KBM-7 (cell line): ENCODE measurements at places on chromosomes 2 and 18.

DNA sequence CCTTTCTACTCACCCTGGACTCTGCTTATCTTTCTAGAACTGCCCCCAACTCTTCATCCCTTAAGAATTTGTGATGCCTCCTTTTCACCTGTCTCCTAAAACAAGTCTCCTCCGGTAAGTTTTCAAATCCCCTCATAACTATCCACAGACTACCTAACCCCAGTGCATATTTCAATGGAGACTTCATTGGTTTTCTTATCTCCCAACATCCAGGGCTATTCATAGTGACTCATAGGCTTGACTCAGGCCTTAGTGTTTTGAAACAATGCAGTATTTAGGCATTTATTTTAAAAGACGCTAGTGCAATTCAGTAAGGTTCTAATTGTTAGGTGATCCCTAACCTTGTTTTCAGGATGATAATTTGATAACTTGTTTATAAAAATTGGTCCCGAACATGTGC is 399.2 kb downstream of the CPS1 start:
- DNase-seq: no peak

GRCh38 chr2:240509667-240510512 is 47.9 kb downstream of the ANKMY1 start:
- DNase-seq: no peak

GRCh38 chr18:38241736-38242135 is 676.1 kb upstream of the CELF4 start:
- DNase-seq: no peak

GRCh38 chr2:105256431-105257047 is 15.0 kb downstream of the GPR45 start:
- no peak for DNase-seq

DNA sequence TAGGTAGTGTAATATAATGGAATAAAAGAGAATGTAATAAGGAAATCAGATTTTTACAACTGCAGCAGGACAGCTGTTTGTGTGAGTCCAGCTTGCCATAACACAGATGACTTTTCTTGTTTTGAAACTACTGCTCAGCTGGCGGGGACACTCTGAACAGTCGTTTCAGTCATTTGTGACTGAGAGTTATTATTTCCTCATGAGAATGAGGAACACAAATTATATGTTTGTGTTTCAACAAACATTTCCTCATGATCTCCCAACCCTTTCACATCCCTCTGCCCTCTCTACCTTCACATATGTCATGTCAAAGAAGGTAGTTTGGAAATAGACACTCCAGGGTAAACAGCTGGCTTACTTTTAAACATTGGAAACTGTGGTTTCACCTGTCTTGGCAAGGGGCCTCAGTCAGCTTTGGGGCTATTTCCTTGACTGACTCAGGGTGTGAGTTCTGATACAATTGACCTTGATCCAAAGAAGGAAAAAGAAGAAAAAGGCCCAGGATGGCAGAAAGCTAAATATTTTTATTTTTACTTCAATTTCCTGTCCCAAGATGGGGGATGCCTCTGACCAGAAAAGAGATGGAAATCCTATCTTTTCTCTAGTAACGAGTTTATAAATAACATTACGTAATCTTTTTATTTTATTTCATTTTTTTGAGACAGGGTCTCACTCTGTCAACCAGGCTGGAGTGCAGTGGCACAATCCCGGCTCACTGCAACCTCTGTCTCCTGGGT is 593 bp downstream of the SP140L start:
- no peak for DNase-seq

DNA sequence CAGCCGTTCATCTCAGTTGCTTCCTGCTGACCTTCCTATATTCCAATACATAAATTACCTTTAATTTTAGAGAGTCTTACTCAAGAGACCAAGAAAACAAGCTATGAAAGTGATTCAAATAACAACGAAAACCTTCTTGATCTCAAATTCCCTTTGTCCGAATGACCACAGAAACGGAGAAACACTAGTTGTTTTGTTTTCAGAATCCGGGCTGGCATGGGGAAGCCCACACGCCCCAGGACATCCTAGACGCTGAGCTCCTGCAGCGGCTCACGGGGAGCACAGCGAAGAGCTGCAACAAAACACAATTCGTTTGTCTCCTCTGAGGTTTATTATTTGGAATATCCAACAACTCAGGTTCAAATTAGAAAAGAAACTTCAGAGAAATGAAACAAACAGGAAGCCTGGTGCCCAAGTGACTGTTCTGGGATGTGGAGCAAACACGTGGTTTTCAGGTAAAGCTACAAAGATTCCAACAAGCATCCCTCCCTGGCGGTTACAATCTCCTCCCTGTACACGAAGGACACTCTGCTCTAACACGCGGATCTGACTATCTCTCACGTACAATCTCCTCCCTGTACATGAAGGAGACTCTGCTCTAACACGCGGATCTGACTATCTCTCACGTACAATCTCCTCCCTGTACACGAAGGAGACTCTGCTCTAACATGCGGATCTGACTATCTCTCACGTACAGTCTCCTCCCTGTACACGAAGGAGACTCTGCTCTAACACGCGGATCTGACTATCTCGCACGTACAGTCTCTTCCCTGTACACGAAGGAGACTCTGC is 237.5 kb downstream of the TWIST2 start:
- no peak for DNase-seq

DNA sequence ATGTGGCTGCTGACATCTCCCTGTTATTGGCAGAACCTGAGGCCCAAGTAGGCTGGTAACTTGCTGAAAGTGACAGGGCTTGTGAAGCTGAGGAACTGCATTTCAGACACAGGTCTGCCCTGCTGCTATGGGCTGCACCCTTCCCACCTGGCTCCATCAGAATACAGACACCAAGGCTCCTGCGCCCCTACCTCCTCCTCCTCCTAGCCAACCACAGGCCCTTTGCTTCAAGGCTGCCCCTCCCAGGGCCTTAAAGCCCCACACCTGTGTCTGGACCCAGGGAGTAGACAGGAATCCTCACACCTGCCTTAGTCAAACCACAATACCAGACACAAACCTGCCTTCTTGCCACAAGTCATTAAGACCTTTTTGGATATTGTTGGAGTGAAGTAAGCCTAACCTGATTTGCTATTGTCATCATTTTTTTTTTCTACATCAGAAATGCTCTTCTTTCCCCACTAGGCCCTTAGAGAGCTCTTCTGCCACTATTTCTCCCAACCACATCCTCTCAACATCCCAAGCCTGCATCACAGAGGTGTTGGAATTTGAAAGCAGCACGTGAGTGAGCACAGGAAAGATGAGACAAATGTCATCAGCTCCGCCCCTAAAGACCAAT is 489.7 kb downstream of the EIPR1 start:
- no peak for DNase-seq
